ENCODE measurements at places on chromosomes 3 and 15.
A peak's percentile ranks its signal among the peaks of the same experiment; 100 is the strongest.

- DNase-seq = no peak
Observed at GRCh38 chr3:24520976-24521419, 26.3 kb upstream of the THRB start.

- DNase-seq = no peak
Observed at GRCh38 chr15:77895742-77896141, 181.8 kb downstream of the TBC1D2B start.

DNA sequence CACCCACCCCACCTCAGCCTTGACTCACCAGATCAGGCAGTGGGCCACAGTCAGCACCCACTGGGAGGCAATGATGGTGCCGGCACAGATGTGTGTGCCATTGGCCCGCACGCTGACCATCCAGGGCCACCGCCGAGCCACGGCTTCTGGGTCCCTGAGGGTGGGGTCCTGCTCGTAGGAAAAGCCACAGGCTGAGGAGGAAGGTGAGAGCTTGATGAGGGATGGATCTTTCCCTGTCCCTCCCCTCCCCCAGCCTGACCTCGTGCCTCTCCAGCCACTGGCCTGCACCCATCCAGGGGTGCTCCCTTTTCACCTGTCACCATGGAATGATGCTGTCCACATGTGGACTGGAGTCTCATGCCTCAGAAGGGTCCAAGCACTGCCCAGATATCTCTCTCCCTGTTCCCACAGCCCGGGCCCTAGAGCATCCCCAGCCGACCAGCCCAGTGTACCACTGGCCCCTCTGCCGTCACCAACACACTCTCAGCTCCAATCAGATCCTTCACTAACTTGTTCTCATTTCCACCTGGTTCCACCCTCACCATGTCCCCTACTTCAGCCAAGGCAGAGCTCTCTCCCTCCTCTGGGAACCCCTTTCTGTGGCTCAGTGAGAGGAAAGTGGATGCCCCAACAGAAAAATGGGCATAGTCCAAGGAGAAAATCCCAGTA is 2.0 kb downstream of the PRSS50 start:
- no peak for DNase-seq

DNA sequence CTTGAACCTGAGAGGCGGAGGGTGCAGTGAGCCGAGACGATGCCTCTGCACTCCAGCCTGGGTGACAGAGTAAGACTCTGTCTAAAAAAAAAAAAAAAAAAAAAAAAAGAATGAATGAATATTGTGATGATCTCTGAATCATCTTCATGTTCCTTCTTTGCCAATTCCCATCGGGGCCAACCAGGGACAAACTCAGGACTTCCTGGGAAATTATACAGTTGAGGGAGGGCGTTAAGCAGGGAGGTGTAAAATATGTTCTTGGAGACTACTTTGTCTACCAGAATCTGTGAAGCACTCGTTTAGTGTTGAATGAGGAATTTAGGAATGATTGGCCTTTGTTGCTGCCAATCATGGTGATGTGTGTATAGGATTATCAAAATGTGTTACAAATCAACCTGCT is 210.6 kb downstream of the PTPRG start:
- DNase-seq = no peak

- DNase-seq = no peak
Observed at GRCh38 chr15:78003539-78004008, 73.9 kb downstream of the TBC1D2B start.

DNA sequence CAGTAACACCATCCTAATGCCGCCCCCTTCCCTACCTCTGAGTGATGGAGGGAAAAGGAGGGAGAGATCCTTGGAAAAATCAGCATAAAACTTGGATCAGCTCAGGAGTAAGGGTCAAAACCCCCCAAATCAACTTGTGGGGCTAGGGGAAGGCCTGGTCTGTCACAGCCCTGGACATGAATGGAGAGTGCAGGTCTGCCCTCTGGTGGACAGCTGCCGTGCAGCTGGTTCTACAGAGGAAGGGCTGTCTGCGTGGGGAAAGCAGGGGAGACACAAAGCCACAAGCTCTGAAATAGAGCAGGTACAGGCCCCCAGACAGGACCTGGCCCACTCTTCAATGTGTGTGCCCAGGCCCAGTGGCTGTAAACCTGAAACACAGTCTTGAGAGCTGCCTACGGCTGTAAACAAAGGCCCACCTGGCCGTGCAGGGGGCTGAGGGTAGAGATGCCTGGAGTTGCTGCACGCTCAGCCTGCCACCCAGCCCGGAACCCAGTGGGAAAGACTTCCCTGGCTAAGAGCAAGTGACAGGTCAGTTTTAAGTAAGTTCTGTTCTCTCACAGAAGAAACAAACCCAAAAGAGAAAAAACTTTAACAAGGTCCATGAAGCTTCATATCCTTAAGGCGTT is 16.4 kb downstream of the CLK3 start:
- peak; percentile 87 for DNase-seq

- peak; percentile 46 for DNase-seq
Observed at GRCh38 chr15:90665288-90666134, 51.6 kb upstream of the BLM start.

- DNase-seq = peak; percentile 68
Observed at GRCh38 chr3:131033480-131034080, 6.9 kb downstream of the NEK11 start.

- no peak for DNase-seq
Observed at GRCh38 chr3:67876261-67876660, 221.8 kb upstream of the SUCLG2 start.

DNA sequence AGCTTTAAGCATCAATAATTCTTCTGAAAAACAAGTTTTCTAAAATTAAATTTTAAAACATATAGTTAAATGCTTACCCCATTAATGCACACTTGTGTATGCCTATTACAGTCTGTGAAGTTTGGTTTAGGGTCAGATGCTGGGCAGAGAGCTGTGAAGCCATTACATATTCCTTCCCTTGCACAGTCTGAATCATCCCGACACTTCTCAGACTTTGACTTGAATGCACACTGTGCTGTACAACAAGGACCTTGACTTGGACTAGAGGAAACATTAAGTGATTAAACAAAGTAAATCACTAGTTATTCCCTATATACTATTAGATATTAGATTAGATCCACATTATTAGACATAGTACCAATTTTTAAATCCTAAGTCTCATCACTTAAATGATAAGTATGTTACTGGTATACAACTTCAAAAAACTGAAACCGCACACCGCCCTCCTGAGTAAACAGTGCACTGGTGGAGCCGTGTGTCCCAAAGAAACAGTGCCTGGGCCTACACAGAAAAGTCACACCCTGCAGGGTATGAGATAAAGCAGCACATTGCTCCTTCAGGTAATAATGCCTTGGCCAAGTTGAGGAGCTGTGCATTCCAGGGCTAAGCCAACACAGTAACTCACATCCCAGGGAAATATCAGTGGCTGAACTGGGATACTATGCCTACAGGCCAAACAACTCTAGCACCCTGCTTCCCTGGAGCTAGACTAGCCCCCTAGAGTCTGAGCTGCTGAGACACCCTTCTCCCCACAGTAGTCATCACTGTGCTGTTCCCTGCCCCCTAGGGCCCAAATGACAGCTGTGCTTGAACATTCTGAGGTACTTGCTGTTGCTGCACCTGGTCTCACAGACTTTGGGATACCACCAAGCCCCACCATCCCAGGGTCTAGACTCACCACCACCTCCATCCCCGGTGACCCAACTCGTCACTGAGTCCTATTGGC is 137.5 kb downstream of the ADAM10 start:
- no peak for DNase-seq

- no peak for DNase-seq
Observed at GRCh38 chr3:16740515-16740914, 135.3 kb upstream of the DAZL start.
